ENCODE measurements at places on chromosomes 1 and 21.

DNA sequence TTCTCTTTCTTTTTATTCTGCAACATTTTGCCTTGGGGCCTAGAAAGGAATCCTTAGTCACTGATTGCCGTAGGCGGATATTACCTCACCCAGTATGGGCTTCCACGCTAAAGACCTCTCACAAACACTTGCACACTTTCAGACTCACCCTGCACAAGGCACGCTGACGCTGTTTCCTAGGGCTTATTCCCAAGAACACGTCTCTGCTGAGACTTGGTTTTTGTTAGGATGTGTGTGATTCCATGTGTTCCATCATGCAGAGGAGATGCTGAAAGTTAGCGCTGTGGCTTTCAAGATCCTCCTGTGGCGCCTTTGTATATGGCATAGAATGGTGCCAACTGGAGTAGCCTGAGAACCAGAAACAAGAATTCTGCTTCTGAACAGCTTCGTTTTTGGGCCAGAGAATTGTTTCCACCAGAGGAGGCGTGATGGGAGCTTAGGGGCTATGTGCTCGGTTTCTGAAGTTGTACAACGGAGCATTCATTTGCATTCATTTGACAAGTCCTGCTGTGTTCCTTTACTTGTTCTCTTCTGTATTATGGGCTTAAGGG is 297.0 kb downstream of the DISC1 start:
- no peak for DNase-seq

- DNase-seq = no peak
These were observed 86.0 kb downstream of the EPHB2 start for GRCh38 chr1:22796642-22797041.

- no peak for DNase-seq
These were observed 3.1 kb downstream of the ITGB2 start for GRCh38 chr21:44917446-44918106.

- no peak for DNase-seq
These were observed 51.3 kb downstream of the GPR161 start for GRCh38 chr1:168085401-168085872.

DNA sequence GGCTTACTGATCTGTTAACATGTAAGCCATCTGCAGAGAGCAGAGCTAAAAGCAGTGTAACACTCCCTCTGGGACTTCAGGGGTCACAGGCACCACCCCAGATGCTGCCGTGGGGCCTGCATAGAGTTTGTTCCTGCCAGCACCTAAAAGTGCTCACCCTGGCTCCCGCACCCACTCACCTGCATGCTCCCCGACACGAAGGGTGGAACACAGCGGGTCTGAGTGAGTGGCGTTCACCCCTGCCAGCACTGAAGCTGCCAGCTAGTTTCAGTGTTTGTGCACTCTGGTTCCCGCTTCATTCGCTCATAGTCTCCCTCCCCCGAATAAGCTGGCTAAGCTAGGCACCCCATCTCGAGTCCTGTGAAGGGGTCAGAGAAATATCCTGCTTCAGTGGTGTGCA is 1681.0 kb downstream of the NCAM2 start:
- no peak for DNase-seq

DNA sequence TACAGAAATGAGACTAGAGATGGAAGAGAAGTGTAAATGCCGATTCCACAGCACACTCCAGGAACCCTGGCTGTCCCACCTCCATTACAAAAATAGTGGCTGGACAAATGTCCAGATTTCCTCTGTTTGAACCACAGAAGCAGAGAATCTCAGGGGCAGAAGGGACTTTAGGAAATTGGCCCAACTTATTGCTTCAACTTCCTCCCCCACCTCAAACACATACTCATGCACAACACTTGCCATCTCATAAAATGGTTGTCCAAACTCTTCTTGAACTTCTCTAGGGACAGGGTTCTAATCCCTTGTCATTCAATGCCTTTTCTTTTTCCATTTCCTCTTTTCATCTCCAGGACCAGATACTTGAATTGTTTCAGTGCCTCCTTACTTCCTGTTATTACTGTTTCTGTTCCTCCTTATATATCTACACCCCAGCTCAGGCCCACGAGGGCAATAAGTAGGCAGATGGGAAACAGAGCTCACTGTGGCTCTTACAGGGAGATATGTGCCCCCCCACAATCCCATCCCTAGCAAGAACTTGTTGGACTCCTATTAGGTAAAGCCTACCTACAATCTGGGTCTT is 8.5 kb upstream of the B4GALT3 start:
- DNase-seq = peak; percentile 77

DNA sequence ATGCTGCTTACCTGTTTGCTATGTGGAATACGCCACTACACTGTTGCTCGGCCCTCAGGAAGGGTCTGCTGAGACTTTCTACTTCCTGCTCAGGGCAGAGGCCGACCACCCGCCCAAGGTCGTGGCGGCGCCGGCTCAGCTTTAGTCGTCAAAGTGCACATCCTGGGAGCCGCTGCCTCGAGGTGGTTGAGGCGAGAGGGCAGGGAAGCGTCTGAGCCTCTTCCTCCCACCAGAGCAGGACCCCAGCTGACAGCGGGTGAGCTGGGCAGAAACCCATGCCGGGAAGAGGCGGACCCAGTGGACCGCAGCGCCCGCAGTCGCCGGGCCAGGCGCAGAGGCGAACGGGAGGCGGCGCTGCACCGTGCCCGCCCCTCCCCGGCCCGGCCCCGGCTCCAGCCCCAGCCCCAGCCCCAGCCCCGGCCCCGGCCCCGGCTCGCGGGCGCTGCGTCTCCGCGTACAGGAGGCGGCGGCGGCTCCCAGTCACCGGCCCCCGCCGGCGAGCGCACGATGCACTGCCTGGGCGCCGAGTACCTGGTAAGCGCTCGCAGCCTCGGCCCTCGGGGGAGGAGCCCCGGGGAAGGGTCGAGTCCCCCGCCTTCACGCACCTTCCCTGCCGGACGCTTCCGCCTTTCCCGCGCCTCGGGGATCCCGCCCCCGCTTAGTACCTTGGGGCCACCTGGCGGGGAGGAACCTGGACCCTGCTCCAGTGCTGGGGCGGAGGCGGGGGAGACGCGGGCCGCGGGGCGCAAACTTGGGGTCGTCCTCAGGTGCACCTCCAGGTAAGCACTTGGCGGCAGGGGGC is at the start of gene SLC44A3:
TSS of gene SLC44A3 (plus strand) at position 413 of the 802 bp plus-strand sequence. CDS start at position 508, 95 bp downstream.
- no peak for DNase-seq

DNA sequence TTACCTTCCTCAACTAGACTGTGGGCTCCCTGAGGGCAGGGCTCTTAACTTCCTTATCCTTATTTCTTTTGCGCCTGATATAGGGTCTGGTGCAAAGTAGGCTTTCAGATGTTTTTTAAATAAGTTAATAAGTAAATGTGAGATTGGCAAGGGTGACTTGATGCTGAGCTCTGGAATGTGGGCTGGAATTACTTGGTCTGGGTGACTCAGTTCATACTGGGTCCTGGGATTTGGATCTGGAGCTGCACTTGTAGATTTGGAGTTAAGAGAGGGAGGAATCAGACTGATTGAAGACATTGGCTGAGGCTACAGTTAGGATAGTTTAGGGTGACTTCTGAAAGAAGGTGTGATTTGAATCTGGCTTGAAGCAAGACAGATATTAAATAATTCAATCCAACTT is 190.9 kb downstream of the GIPC2 start:
- no peak for DNase-seq

DNA sequence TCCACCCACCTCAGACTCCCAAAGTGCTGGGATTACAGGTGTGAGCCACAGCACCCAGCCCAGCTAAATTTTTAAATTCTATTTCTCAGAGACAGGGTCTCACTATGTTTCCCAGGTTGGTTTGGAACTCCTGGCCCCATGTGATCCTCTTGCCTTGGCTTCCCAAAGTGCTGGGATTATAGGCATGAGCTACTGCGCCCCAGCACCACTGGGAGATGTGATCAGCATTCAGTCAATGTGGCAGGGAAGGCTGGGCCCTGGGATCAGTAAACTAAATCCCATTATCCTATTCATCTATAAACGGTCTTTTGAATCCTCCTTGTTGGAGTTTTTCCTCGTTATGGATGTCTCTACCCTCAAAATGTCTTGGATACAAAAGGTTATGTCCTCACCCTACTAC is 113.5 kb downstream of the PGBD5 start:
- no peak for DNase-seq

GRCh38 chr1:98188774-98189173 is 267.9 kb upstream of the DPYD start:
- no peak for DNase-seq

DNA sequence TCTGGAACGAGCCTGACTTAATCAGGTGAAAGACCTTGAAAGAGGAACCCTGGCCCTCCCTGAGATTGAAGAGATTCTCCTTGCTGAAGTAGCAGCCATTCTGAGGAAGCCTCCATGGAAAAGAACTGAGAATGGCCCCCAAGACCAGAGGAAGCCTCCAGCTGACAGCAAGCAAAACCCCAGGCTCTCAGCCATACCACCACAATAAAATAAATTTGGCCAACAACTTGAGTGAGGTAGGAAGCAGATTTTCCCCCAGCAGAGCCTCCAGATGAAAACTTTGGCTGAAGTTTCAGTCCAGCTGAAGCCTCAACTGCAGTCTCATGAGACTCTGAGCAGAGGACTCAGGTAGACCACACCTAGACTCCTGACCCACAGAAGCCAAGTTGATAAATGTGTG is 34.0 kb upstream of the SLAMF9 start:
- DNase-seq = no peak

DNA sequence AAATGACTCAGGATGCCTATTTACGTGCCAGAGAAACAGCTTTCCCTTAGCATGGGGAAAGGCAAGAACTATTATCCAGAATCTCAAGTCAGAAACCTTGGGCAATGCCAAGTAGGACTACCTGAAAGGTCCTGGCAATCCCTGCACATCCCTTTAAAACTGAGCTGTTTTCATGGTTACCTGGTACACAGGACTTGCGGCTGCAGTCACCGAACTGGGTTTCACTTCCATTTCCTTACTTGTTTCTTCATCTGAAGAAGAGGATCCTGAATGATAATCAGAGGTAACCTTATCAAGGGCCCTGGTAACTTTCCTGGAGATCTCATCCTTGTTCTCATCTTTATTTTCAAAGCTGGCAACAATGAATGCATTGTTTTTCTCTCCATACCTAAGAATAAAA is 14.3 kb downstream of the BTG3 start:
- DNase-seq = peak; percentile 16

DNA sequence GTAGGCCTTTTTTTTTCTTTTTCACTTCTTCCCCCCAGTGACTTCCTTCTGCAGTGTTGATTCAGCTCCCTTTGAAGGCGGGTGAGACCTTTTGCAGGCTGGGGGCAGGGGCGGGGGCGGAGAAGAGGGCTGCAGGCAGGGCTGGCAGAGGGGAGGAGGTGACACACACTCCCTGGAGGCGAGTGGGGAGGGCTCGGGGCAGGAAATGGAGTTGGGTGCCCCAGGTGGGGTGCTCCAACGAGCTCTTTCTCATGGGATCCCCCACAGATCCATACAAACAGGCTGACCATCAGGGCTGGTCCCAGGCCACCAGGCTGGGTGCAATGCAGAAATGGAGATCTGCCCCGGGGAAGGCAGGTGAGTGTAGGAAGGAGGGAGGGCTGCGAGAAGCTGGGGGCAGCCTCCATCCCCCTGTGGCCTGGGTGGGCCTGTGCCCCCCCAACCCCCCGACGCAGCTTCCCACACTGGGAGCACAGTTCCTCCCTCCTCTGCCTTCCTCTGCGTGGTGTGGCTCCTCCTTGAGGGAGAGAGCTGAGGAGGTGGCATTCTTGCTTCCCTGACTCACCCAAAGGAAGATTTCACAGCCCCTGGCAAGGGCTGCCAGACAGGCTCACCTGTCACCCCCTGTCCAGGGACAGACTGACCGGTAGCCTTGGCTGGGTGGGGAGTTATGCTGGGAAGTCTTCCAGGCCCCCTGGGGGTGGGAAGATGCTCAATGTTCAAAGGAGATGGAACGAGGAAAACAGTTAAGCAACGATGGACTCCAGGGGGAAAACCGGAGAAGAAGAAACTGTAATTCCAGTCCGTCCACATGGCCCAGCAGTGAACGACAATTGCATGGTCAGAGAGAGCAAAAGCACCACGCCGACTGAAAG is 7.1 kb upstream of the ITGB2 start:
- peak; percentile 72 for DNase-seq

- DNase-seq = no peak
These were observed 169.8 kb upstream of the ARHGEF16 start for GRCh38 chr1:3284691-3285090.

GRCh38 chr1:153985941-153986761 is at the start of gene RAB13:
RAB13 (minus strand) TSS chr1:153986339; CDS start chr1:153986236, 103 bp downstream.
- peak; percentile 54 for DNase-seq

- DNase-seq = no peak
These were observed 33.6 kb downstream of the SLC2A1 start for GRCh38 chr1:42924851-42925760.

DNA sequence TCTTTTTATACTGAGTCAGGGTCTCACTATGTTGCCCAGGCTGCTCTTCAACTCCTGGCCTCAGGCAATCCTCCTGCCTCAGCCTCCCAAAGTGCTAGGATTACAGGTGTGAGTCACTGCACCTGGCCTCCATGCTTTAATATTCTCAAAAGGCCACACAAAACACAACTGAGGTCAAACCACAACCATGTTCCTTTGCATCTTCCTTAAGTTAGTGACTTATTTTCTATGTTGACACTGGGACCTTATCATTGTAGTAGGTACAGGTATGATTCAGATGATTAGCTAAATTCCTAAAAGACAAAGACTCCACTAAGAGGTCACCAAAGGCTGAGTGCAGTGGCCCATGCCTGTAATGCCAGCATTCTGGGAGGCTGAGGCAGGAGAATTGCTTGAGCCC is 131.9 kb upstream of the ATP1B1 start:
- DNase-seq = no peak

GRCh38 chr1:115426231-115426771 is 88.3 kb upstream of the NGF start:
- DNase-seq = no peak

DNA sequence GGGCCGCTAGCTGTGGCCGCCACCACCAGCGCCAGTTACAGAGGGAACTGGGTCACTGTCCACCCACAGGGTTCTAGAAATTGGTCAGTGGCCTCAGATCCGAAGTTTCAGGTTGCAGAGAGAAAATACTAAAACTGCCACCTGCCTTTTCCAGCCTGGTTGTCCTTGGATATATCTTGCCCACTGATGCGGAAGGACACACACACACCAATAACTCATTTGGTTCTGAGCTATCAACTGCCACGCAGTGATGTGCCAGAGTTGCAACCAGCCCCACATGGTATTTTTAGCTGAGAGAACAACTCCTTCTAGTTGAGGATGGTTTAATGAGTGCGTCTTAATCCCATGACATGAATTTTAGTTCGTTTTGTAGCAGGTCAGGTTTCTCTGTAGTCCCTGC is 68.1 kb downstream of the SH3BGR start:
- DNase-seq = no peak

DNA sequence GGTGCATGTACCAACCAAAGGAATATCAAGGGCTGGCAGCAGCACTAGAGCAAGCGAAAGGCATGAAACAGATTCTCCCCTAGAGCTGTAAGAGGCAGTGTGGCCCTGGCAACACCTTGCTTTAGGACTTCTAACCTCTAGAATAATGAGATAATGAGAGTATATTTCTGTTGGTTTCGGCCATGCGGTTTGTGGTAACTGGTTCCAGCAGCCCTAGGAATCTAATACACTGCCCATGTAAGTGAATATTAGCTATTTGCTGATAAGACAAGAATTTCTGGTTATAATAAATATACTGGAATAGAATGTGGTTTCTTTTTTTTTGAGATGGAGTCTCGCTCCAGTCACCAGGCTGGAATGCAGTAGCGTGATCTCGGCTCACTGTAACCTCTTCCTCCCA is 199.4 kb downstream of the GABPA start:
- DNase-seq = no peak

GRCh38 chr1:59389847-59390246 is 93.0 kb downstream of the FGGY start:
- no peak for DNase-seq

- DNase-seq = no peak
These were observed 1126.6 kb downstream of the BRINP3 start for GRCh38 chr1:189350983-189351616.

GRCh38 chr21:41045534-41046268 is 122.3 kb upstream of the BACE2 start:
- DNase-seq = no peak
